Endodermal cell (in vitro differentiated cells): ENCODE measurements at places on chromosomes 12 and 14. TPM values are rescaled to one million over a fixed set of nuclear protein-coding genes. Genes with fewer than 3 reads are reported as not detected.

DNA sequence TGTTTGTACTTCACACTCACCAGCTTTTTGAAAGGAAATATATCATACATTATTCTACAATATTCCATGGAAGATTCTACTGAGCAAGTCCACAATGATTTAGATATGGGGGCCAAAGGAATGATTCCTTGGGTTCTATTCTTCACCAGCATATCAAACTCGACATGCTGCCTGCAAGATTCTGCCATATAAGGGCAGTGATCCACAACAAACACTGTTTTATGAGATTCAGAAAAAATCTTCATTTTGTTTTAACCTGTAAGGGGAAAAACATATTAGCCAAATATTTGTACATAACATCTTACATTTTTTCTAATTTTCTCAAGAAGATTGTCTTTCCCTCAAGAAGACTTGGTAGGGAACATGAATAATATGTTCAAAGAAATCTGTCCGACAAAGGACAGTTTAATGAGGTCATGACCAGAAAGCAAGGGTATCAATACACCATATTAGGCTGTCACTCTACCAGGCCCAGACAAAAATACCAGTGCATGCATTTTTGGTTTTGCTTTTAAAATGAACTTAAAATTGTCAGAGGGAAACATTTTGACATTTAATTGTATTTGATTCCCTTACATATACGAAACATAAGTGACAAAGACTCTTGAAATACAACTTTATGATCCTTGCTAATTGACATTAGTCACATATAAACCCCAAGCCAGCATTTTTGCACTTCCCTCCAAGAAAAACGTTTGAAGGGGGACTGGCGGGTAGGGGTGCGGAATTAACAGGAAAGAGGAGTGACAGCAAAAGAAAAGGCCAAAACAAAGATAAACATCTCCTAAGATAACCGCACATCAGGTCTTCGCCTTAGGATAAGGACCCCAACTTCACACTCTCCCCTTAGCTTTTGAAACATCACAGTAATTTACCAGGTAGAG is 980 bp downstream of the INTS13 start:
- DNase-seq: no peak

- no peak for DNase-seq
These were observed 35.4 kb upstream of the NTF3 start for GRCh38 chr12:5396541-5396940.

DNA sequence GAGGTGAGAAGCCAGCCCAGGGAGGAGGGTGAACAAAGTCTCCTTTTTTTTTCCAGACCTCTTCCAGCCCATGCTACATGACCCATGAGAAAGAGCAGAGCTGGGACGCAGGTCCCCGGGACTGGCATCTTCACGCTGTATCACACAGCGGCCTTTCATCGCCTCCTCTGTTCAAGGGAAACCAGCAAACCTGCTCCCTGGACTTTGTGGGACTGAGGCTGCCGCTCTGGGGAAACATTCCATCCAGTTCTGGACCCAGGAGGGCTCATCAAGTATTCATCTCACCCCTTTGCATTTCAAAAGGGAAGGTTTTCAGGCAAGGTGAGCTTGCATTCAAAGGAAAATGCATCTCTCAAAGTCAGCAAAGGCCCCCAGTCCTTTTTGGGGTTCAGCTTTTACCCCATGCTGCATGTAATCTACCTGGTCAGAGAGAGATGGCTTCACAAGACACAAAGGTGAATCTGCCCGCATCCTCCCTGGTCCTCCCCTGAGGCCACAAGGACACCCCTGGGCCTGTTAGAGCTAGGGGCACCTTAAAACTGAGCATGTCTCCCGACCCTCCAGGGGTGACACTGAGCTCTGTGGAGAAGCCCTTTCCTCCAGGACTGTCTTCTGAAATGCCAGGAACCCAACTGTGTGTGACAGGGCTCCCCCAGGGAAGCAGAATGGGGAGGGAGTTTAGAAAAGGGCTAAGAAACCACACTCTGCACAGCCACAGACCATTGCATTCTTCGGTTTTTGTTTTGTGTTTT is 21.2 kb upstream of the MEG3 start:
- DNase-seq: peak; percentile 64

DNA sequence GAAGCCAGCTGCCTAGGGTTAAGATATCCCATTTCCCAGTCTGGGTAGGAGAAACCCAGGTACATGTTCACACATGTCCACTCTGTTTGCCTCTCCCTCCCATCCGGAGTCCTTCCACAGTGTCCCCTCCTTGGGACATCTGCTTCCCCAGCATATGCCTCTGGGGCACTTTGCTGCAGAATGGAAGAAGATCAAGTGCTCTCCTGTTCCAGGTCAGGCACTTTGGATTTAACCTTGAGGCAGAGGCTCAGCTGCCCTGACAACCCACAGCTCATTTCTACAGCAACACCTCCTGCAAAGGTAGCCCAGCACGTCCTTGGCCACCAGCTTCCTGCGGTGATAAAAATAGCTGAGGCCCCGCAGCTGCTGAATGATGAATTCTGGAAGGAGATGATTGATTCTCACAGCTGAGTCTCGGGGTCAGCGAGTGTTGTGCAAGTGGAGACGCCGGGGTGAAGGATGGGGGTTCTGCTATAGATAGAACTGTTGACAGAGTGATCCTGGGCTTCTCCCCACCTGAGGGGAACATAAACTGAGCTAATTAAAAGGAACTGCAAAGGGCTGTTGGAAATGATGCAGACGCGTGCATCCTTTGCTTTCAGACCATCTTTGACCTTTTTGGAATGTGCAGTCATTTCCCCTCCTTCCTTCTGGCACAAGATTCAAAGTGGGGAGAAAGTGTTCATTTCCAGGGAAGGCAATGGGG is 145.0 kb downstream of the SLC38A6 start:
- DNase-seq: no peak

GRCh38 chr14:78425330-78425729 is 255.2 kb downstream of the NRXN3 start:
- no peak for DNase-seq

DNA sequence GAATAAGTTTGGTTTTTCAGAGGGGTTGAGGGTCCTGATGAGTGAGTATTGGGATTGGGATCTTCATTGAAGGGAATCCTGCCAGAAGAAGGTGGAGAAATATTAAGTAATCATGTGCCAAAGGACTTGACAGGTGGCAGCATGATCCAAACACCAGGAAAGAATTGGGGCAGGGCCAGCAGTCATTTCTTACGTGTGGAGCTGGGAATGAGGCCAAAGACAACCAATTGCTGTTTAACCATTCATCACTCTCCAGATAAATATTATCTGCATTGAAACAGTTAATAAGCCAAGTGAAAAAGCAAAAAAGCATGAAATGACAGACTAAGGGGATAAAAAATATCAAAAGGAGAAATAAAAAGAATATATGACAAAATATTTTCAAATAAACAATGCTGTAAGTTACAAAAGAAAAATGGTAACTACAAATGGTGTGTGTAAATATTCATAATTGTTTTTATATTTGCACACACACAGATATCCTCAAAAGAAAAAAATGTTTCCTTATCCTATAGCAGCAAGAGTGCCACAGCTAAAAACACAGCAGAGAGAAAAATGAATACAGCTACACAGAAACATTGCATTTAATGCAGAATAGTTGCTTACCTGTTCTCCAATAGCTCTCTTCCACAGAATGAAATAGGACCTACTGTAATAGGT is 26.2 kb downstream of the C2CD5 start:
- DNase-seq: no peak

DNA sequence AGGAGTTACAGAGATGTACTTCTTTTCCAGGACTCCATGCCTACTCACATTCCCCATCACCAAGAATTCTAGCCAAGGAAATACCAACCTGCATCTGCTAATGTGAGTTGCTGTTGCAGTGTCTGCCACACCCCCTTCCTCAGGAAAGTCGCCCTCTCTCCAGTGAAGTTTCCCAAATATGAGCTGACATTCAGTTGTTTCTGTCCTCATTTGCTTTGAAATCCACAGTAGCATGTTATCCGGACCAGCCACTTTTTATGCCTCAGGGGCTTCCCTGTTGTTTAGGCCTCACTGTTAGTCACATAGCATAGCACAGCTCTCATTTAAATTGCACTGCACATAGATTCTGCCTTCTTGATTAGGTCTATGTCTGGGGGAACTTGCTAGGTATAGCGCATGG is 212.4 kb downstream of the EGLN3 start:
- no peak for DNase-seq

DNA sequence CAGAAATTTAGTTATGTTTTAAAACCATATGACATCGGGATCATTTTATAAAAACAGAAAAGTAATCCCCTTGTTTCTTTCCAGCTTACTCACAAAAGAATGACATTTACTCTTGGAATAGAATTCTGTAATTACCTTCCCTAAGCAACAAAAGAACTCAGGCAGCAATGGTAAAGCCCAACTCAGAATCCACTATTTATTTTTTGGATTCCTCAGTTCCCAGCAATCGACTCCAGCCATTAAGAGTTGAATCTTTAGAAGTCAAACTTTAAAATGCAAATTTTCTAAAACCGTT is 65.9 kb downstream of the FOXN3 start:
- DNase-seq: no peak

DNA sequence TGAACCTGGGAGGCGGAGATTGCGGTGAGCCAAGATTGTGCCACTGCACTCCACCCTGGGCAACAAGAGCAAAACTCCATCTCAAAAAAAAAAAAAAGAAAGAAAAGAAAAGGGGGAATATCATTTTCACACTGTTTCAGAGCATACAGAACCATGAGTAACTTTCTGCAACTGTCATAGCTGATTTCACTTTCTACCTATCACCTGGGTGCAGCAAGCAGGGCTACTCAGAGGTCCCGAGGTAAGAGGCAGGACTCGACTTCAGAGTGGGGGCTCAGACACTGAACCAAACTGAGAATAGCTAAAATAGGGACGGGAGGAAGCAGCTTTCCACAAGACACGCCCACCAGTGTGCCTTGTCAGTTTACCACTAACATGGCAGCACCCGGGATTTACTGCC is 29.8 kb downstream of the OR10P1 start:
- DNase-seq: peak; percentile 38

- peak; percentile 63 for DNase-seq
These were observed 45.2 kb upstream of the MYL2 start for GRCh38 chr12:110965574-110965973.

- no peak for DNase-seq
These were observed 1.8 kb downstream of the DAD1 start for GRCh38 chr14:22587247-22587646.

GRCh38 chr12:25979563-25979962 is 21.1 kb downstream of the RASSF8 start:
- DNase-seq: no peak

GRCh38 chr14:65304239-65304638 is 108.3 kb upstream of the FUT8 start:
- DNase-seq: no peak

- DNase-seq: peak; percentile 43
These were observed 709 bp downstream of the HAL start for GRCh38 chr12:95995238-95996031.

DNA sequence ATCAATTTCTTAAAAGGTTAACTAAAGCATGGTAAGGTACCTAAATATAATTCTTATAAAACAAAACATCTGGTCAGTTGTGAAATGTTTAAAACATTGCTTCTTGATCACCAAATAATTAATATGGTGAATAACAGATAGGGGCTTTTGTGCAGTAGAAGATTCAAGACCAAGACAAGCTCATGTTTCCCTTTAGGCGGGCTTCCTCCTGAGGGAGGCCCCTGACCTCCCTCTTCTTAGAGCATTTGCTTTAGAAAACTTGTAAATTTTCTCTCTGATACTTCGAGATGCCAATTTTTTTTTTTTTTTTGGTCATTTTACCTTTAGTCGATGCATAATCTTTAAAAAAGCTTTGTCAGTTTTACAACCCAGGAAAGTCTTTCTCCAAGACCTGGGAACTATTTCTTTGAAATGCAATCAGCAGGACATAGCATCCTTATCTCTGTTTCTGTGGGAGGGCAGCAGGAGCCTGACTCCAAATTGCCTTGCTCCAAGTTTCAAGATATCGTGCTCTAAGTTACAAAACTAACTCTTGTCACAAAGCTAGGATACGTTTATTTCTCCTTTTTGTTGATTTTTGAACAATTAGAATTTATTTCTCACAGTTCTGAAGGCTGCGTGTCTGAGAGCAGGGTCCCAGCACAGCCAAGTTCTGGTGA is 66.6 kb upstream of the BICD1 start:
- DNase-seq: peak; percentile 60

DNA sequence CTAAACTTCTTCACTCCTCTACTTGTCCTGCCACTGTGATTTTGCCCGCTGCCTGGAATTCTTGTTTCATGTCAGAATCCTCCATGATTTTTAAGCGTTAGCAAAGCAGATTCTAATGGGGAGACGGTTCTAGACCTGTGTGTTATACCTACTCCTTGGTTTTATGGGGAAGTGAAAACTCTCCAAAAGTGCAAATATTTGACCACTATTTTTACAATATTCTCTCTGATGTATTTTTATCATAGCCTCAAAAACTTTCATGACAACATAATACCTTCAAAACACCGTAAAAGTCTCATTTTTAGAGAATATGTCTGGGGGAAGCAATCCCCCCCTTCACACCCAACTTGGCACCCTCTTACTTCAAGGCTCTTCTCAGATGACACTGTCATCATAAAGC is 12.9 kb upstream of the KRAS start:
- DNase-seq: no peak

- no peak for DNase-seq
These were observed 23.8 kb upstream of the PCNX4 start for GRCh38 chr14:60067882-60068281.

DNA sequence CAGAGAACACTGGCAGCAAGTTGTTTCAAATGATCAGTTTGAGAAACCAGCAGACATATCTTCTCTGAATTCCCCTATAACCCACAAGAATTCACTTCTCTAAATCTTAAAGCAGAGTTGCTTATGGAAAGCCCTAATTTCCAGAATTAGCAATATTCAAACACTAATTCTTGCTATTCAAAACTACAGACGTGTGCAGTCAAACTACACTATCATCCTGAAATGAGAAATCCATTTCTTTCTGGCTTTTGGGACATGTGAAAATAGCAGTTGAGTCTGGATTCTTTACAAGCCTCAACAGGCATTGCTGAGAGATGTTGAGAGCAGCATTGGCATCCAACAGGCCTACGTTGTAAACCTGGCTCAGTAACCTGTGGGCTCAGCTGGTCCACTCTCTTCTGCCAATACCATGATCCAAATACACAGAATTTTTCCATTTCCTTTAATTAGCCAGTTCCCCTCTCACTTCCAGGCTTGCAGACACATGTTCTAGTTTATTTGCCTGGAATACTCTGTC is 74.6 kb upstream of the TMTC1 start:
- no peak for DNase-seq

GRCh38 chr14:80095623-80096022 is 115.7 kb downstream of the DIO2 start:
- DNase-seq: no peak

GRCh38 chr14:49545071-49545470 is 41.1 kb downstream of the RPS29 start:
- no peak for DNase-seq

The OR6C2 gene
- total RNA-seq: not detected in 3 replicates

The KRT72 gene
- not detected in 2 replicates for total RNA-seq

The E2F7 gene
- 6.4 to 22.5 TPM (median 21.0 TPM) in 3 replicates for total RNA-seq

The PPP4R4 gene
- total RNA-seq: 8.4 to 10.2 TPM (median 8.7 TPM) in 3 replicates

The TAS2R9 gene
- total RNA-seq: not detected in 2 replicates

The KCNA5 gene
- 0.09 TPM in 1 of 2 replicates, not detected in the other for total RNA-seq

The GCN1 gene
- 126 and 133 TPM in 2 replicates for total RNA-seq

The OTUB2 gene
- 4.2 and 6.3 TPM in 2 replicates for total RNA-seq

The CLEC14A gene
- total RNA-seq: 0.29 to 0.70 TPM (median 0.59 TPM) in 3 replicates

The SERPINA5 gene
- 2.0 to 2.8 TPM (median 2.1 TPM) in 3 replicates for total RNA-seq

The TGM1 gene
- total RNA-seq: 1.6 to 2.3 TPM (median 1.7 TPM) in 3 replicates

The GPR84 gene
- total RNA-seq: 0.20 TPM in 1 of 2 replicates, not detected in the other

The OAS3 gene
- total RNA-seq: 0.75 and 0.84 TPM in 2 replicates

The KRT3 gene
- not detected in 3 replicates for total RNA-seq

The GPRC5D gene
- not detected in 3 replicates for total RNA-seq

The ZDHHC22 gene
- total RNA-seq: 1.7 and 1.9 TPM in 2 replicates

The SRGAP1 gene
- total RNA-seq: 8.5 and 10.6 TPM in 2 replicates

The CBLN3 gene
- 2.4 to 6.3 TPM (median 2.4 TPM) in 3 replicates for total RNA-seq
